CD4-positive, alpha-beta T cell treated with Interleukin-2 at 100 ng/mL for 4 hours (primary cell): ENCODE measurements at places on chromosomes 3 and 15.

GRCh38 chr15:63385911-63386531 is 4.4 kb upstream of the CA12 start:
- no peak for DNase-seq

GRCh38 chr3:183044547-183045229 is 54.6 kb downstream of the MCCC1 start:
- DNase-seq = no peak

DNA sequence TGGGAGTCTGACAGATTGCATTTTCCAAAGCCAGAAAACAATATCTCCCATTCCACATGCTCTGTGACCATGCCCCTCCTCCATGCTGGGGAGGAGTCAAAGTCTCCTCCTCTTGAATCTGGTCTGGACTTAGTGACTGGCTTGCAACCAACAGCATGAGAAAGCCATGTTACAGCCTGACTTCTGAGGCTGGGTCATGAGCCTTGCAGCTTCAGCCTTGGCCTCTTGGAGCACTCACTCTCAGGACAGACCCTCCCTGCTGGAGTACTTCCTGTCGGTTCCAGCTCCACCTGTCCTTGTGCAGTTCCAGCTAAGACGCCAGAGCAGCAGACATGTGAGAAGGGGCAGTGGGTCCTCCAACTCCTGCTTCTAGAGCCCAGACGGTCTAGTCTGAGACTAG is 49.7 kb upstream of the RBSN start:
- no peak for DNase-seq

DNA sequence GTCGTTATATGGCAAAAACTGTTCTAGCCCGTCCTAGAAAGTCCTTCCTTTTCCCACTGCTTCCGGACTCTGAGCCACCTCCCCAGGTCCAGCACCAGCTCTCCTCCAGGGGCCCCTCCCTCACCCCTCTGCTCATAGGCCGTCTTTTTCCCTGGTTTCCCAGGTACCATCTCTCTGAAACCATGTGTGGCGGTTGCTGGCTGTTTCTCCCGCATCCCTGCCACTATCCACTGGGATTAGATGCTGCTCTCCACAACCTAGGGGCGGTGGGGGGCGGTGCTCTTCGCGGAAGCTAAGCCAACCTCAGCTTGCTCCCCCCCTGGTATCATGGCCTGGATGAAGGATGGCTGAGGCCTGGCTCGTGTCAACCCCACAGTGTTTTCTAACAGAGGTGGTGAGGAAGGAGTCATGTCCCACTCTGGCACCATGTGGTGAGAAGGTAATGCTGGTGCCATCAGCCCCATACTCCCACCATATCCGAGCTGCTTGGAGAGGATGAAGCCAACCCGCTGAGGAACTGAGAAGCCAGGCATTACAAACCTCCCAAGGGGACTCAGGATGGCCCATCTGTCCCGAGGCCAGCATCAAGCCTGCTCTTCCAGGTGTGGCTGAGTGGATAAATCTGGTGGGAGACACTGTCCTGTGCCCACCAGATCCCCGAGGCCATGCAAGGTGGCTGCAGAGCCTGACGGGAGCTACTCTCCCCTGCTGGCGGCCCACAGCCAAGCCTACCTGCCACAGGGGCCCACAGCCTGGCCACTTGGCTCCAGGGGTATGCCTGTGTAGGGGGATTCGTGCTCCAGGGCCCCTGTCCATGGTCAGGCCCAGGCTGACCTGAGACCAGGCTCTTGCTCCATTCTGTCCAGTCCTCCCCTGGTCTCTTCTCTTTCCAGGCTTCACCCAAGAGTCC is 27.9 kb upstream of the SLC41A3 start:
- no peak for DNase-seq

DNA sequence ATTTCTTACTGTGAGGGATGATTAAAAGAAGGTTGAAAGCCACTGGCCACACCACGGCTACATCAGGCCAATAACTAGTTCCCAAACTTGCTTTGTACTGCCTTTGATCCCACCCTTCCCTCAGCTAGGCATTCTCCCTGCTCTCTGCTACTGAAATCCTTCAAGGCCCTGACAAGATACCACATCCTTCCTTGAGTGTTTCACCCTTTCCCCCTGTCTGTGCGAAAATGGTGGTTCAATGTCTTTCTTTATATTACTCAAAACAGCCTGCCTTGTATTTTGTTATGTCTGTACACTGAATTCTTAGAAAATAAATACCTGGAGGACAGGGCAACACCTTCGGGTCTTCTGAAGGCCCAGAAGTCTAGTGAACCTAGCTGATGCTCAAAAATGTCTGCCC is 932 bp upstream of the VPS8 start:
- no peak for DNase-seq

DNA sequence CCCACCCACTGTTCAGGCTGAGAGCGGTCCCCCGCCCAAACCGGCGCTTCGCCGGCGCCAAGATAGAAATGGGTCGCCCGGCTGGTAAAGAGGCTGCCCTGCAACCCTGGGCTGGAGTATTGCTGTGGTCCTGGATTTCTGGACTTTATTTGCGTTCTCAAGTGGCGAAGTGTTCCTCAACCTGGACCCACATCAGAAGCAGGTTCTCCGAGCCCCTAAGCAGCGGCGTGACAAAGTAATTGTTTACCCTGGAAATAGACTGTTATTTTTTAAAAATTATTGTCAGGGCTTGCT is 481 bp upstream of the DYNC1LI1 start:
- DNase-seq = no peak

DNA sequence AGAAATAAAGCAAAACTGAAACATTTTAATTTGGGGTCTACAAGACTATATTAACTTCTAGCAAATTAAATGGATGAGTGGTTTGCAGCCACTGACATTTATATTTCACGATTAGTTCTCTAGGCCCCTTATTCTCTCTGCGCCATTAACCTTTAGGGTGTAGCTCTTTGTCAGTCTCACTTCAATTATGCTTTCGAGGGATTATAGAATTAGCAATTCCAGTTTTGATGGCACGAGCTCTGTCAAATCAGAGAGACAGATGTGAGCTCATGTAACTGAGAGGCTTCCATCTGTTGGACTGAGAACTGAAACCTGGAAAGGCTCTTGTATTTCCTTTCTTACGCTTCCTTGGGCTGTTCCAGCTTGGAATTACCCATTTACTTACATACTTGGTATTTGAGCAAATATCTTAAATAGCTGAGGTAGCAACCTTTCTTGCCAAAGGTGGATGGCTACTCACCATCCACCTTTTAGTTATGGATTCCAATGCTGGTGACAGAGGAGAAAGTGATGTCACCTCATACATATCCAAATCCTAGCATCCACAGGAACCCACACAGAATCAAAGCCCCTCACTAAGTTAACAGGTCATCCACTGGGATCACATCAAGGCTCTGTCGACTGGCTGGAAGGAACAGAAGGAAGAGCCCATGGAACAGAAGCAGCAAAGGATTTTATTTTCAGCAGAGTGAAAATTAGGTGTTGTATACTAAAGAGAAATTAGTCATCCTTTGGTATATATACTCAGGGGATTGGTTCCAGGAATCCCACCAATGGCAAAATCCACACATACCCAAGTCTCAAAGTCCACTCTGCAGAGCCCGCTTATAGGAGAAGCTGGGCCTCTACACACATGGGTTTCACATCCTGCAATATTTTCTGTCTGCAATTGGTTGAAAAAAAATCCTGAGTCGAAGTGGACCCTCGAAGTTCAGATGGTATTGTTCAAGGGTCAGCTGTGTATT is 20.8 kb downstream of the VGLL4 start:
- DNase-seq = no peak

DNA sequence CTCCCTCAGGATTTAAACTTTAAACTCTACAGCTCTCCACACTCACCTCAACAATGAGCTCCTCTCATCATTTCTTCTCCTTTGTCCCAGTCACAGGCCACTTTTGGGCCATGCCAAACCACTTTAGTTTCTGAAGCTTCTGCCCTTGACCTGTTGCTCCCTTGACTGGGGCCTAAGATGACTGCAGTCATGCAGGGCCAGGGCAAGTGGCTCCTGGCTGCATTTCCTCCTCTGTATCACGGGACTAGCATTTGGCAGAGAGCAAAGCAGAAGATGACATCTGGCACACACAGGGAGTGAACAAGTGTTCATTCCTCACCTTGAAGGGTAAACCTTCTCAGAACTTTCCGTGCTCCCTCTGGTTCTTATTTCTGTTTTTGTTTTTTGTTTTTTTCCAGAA is 136.9 kb downstream of the PDE8A start:
- no peak for DNase-seq

DNA sequence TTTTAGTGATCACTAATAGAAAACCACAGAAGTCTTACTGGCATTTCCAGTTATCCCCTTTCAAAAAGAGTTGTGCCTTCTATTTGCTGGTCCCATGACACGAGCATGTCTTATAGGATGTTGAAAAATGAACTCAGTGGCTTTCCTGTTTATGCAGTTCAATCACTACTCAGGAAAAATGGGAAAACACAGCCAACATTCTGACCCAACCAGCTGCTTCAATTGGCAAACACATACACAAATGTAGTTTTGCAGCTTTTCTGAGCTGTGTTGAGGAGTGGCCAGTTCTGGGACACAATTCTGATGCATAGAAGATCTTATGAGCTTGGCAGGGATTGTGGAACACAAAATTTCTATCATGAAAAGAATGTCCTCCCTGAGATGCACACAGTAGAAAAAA is 40.3 kb downstream of the FSTL1 start:
- DNase-seq = no peak

DNA sequence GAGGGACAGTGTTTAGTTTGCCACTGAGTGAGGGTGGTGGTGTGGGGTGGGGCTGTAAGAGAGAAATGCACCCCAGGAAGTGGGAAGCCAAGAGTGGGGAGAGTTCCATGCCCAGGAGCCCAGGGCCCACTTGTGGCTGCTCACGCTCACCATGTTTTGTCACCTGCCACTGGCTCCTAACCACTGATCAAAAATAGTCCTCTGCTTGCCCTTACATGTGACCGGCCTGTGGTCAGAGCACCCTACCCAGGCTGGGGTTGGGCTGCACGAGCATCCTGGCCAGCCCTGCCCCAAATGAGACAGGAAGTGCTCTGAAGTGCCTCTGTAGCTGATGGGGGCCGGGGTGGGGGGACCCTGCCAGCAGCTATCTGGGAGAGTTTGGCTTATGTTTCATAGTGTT is 216.3 kb downstream of the RPLP1 start:
- peak; percentile 28 for DNase-seq

DNA sequence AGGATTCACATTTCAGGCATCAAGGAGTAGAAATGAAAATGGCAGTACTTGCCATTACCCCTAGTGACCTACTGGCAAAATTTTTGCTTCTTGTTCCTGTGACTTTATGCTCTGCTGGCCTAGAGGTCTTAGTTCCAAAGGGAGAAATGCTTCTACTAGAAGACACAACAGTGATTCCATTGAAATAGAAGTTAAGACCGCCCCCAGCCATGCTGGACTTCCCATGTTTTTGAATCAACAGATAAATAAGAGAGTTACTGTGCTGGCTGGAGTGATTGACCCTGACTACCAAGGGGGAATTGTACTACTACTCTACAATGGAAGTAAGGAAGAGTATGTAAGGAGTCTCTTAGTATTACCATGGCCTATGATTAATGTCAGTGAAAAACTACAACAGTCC is 196.2 kb upstream of the AZI2 start:
- no peak for DNase-seq

DNA sequence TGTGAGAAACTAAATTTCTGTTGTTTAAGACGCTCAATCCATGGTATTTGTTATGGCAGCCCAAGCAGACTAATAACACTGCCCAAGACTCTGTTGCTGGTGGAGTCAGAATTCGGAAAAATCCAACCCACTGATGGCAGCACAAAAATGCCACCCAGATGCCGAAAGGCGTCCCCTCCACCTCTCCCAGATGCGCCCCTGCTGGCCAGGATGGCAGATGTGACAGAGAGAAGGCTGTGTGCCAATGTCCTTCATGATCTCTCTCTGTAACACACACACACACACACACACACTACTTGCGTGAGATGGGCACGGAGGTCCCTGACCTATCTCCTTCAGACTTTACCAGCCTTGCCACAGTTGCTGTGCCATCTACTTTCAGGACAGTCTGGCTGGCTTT is 10.9 kb upstream of the LYSMD4 start:
- no peak for DNase-seq

- DNase-seq = no peak
These were observed 144.6 kb downstream of the EPHA3 start for GRCh38 chr3:89252016-89252415.

DNA sequence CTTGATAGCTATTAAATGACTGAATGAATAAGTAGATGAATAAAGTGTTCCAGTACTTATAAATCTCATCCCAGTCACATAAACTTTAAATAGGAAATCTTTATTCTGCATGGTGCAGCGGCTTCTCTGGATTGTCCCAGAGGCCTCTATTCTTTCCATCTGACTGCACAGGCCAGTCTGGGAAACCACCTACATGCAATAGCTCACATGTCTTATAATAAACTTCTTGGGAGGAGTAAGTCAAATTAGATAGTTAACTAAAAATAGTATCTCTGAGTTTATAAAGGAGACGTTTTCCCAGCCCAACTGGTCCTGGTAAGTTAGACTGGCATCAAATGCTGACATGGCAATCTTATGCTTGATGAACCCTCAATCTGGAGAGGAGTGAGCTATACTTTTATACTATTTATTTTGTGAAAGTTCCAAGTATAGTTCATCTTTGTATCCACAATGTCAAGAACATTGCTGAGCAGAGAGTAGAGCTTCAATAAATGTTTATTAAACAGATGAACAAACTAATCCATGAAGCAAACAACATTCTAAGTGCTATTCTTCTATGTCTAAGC is 417.6 kb downstream of the TIGIT start:
- DNase-seq = no peak

GRCh38 chr15:65377105-65377975 is 462 bp downstream of the IGDCC3 start:
- no peak for DNase-seq

DNA sequence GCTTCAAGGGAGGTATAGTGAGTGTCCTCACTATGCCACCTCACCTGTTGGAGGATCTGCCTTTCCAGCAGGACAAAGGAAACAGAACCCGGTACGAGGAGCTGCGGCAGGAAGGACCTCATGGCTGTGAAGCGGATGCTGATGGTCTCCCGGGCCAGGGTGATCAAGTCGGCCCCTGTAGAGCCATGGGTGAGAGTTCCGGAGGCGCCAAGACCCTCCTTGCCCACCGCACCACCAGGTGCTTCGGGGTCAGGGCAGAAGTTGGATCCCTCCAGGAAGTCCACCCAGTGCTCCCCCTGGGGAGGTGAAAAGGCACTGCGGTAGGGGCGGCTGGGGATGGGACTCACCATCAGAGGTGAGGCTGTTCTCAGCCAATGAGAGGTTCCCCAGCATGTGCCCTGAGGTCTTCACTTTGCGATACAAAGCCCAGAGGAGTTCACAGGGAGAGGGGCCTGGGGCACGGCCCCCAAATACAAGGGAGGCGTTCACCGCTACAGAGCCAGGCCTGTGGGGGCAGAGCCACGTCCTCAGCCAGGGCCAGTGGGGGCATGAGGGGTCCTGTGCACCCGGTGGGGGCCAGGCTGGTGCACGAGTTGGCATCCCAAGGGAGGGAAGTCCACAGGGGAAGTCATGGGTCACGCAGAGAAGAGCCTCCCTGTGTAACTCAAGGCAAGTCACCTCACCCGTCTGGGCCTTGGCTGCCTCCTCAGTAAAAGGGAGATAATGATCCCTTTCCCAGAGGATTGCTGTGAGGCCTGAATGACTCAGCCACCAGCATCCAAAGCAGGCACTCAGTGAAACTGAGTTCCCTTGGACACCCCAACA is 27.7 kb downstream of the C15orf39 start:
- DNase-seq = no peak

GRCh38 chr15:64571857-64572291 is 111.5 kb downstream of the ZNF609 start:
- no peak for DNase-seq
